Urinary bladder (tissue), 4 donors: ENCODE measurements at places on chromosomes 3 and 15.
A peak's percentile ranks its signal among the peaks of the same experiment; 100 is the strongest.

DNA sequence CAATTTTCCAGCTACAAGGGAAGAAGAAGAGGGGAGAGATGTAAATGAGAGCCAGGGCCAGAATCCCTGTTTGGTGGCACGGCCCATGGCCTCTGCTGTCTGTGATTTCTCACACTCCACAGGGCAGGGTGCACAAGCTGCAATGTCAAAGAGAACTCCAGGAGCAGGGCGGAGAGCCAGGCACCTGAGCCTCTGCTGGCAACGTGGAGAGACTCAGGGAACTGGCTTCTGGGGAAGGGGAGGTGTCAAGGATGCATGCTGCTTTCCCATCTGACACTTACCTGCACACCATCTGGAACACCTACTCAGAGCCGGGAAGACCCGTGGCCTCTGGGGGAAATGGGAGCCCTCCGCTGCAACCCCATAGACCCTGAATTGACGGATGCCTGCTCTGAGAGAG, 507.5 kb upstream of the NR2F2 start:
- DNase-seq, result no peak

- no peak for DNase-seq
Measured at GRCh38 chr3:28777806-28778475, 429.3 kb upstream of the AZI2 start.

- no peak for DNase-seq
Measured at GRCh38 chr3:174229916-174230315, 629.2 kb upstream of the NAALADL2 start.

DNA sequence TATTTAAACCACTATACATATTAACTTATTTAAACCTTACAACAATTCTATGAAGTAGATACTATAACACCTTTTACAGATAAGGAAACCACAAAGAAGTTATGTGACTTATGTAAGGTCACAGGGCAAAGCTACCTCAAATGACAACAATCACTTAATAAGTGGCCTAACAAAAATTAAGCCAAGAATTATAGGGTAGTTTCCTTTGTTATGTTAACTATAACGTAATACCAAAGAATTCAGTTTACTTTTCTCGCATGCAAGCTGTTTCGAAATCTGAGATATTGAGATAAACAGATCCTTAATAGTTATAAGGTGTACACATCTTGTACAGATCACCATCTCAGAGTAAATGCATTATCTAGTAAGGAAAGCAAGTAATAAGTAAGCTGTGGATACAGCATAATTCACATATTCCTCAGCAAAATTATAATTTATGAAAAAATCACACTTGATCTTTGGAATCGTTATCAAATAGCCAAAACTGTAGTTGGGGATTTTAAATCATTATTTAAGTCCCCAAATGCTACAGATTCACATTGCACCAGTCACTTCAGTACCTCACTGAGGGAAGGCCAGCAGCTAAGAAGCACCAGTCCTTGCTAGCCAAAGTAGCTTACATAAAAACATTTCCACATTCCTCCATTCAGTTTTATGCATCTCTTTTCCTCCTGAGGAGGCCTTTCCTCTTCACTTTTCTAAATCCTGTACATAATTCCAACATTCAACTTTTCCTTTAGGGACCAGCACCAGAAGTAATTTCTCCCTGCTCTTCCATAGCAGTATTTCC, 226.8 kb downstream of the TBC1D5 start:
- no peak for DNase-seq

DNA sequence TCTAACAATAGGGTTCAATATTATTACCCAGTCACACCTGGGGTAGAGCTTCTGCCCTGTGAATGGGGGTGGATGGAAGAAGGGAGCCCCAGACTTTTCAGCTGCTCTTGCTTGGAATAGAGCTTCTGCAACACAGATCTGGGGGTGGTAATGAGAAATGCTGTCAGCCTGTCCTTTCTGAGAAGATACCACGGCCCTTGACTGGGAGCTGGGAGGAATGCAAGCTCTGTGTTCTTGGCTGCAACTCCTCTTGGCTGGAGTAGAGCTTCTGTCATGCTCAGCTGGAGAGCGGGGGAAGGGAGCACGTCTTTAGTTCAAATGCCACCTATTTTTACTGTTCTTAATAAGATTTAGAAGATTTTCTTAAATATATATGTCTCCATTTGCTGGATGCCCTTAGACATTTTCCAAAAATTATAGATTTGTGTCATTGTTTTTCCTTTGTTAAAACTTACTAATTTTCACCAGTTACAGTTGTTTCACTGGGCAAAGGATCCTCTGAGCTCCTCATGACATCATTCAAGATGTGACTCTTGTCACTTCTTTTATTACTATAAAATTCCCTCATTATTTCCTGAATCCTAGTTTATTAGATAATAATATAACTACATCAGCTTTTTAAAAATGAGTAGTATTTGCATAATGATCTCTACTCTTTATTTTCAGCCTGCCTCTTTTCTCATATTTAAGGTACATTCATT, 180.0 kb upstream of the TGFBR2 start:
- DNase-seq, result peak; percentile 56

DNA sequence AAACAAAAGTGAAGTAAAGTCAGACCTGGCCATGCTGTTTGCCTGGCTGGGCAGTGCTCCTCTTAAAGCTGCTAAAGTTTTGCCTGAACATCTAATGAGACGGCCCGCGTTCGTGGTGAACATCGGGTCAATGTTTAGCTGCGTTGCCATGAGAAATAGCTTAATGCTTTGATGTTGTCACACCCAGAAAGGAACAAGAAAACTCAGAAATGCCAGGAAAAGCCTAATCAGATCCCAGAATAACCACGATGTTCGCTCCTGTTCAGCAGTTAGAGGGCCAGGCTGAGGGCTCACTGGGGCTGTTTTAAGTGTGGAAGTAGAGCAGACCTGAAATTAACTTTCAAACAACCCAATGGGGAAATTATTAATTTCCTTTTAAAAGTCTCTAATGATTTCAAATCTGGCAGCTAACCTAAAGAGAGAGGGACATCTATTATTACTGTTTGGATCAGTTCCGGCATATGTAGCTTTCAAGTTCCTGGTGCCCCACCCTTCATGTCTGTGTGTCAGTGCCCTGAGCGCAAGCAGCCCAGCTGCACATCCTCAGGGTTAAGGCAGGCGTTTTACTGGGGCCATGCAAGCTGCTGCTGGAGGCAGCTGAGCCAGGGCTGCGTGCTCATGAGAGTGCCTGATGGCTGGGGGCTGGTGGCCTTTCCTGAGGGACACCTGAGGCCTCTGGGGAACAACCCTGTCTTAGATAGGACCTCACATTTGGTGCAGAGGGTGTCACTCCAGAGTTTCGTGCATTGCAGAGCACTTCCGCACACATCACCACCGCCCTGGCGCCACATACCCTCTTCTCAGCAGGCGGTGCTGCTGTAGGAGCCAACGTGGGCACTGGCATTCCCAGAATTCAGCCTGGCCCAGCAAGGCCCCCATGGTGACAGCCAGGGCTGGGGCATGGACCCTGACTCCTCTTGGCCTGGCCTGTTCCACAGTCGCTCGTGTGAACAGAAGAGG, 76.6 kb downstream of the LRRK1 start:
- no peak for DNase-seq
